Choroid plexus epithelial cell (primary cell): ENCODE measurements at places on chromosomes 12 and 14.

DNA sequence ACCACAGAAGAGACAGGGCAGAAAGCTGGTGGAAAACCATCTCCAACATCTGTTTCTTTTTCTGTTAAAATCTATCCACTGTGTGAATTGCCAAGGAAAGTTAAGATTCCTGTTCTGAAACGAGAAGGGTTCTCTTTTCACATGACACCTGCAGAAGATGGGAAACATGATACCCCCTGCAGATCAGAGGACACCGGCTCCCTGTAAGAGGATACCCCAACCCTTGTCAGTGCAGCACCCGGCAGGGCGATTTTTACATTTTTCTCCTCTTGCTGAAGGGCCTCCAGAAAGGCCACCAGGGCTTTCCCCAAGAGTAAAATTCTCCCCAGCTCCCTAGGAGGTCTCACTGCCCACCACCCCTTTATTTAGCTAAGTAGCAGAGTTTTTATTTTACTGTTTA lies 48.2 kb downstream of the DPF3 start:
- no peak for DNase-seq

DNA sequence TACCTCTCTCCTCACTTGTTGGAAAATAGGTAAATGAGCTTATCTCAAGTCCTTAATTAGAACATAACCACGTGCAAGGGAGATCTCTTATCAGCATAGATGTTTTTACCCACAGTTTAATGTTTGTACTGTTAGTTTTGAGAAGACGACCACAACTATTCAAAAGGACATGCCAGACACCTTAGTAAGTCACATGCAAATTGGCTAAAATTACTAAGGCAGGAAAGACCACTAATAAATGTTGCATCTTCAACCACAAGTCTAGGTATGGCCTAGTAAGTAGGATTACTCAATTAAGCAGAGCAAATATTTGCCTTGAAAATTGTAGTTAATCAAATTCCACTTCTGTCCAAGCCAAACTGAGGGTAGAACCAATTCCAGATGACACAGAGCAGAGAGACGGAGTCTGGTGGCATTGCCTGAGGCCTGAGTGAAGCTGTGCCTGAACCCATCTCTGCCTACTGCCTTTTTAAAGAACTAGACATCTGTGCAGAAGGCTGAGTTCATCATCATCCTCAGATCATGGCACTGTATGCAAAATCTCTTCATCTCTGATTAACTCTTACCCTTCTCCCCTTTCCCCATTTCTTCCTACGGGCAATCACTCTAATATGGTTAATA lies 29.7 kb upstream of the CHST11 start:
- DNase-seq, result peak; percentile 73

DNA sequence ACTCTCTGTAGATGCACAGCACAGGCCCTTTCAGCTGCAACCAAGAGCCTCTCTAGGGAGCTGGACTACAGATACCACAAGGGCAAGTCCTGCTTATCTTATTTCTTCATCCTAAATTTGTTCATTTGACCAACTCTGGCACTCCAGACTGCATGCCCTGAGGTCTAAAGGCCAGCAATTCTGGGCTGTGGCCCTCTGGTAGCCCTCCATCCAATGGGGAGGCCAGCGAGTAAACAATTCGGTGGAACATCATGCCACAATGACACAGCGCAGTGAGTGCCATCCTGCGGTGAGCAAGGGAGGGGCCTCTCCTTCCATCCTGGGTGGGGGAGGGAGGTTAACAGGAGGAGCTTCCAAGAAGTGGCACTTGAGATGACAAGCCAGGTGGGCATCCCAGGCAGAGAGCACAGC lies 652 bp upstream of the SELPLG start:
- no peak for DNase-seq

- DNase-seq, result no peak
These were observed 287.0 kb upstream of the FKBP4 start for GRCh38 chr12:2507814-2508213.

DNA sequence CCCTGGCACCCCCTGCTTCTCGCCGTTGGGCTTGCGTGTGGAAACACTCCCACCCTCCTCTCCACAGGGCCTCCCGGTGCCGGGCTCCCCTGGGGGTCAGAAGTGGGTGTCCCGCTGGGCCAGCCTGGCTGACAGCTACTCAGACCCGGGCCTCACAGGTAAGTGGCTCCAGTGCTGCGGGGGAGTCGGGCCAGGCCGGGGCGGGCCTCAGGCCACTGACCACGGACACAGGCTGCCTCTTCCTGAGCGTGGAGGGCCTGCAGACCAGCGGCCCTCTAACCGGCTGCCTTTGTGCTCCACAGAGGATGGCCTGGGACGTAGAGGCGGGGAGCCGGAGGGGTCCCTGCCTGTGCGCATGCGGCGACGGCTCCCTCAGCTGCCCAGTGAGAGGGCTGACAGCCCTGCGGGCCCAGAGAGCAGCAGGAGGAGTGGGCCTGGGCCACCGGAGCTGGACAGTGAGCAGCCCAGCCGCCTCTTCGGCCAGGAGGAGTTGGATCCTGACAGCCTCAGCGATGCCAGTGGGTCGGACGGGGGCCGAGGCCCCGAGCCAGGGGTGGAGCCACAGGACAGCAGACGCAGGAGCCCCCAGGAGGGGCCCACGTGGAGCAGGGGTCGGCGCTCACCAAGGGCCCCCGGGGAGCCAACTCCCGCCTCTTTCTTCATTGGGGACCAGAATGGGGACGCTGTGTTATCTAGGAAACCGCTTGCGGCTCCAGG lies 21.1 kb downstream of the CEP170B start:
- DNase-seq, result no peak

GRCh38 chr12:27968972-27969623 lies 3.4 kb downstream of the PTHLH start:
- DNase-seq, result peak; percentile 43

DNA sequence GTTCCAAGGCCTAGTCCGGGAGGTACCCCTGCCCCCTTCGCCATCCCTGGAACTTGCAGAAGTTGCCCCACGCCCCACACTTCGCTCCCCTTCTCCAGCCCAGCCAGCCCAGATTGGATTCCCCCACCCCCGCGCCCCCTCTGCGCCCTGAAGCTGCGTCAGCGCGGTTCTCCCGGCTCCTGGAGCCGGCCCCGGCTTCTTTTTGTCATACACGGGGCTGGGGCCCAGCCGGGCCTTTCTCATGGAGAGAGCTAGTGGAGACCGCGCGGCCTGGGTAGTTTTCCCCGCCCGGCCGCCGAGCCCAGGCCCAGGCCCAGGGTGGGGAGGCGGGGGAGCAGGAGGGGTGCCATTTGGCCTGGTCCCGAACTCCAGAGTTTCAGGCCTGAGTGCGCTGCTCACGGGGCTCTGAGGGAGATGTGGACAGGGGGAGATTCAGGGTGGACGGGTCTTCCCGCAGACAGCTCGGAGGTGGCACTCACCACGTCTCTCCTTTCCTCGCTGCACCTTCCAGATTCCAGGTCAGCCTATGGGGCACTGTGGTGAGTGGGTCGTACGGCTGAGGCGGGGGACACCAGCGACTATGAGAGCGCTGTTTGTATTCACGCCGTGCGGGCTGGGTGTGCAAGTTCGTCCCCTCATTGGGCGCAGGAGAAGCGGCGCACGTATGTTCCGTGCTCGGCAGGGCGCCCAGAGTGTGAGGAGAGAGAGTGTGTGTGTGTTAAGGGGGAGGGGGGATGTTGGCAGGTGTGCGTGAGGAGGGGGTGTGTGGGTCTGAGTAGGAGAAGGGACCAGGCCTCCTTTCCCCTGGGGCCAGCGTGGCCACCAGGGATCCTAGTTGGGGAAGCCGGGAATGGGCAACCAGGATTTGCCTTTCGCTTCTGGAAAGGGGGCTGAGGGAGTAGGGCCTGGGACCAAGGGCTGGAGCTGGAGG lies 785 bp upstream of the LHX5 start:
- DNase-seq, result no peak

DNA sequence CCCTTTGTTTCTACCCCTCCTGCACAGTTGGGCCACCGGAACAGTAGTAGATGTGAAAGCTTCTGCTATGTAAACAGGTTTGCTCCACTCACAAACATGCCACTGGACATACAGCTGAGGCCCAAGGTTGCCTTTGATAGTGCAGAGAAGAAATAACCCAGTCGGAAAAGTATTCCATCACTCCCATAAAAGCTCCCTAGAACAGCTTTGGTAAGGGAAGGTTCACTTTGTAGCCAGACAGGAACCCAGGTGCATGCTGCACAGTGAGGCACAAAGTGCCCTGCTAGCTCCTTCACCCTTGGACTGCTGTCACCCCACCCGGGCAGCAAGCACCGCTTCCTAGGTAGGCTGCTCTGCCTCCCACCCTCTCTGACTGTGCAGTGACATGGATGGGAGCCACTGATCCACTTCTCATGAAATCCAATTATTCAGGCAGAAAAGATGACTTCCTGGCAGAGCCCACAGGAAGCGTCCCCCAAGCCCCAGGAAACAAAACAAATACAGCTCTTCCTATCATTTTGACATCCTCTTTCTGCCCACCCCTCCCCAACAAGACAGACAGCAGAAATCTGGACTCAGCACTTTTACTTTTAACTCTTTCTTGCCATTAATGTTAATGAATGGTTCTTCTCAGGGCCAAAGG lies 100.2 kb downstream of the SRGAP1 start:
- DNase-seq, result no peak

DNA sequence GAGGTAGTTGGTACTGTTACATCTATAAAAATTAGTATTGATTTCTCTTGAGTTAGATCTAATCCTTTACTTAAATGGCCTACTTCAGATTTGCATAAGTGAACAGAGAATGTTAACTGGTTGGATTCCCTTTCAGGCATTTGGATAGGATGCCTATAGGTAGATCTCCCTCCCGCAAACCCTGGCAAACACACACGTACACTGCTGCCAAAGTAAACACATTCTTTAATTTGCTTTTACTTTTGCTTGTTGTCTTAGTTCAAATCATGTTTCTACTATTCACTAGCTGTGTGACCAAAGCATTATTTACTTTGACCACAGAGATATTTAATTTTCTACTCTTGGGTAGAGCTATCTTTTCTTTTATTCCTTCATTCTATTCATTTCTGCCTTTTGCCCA lies 936.1 kb upstream of the FBXO33 start:
- DNase-seq, result no peak

GRCh38 chr12:25529738-25530137 lies 23.3 kb downstream of the LMNTD1 start:
- DNase-seq, result peak; percentile 57

DNA sequence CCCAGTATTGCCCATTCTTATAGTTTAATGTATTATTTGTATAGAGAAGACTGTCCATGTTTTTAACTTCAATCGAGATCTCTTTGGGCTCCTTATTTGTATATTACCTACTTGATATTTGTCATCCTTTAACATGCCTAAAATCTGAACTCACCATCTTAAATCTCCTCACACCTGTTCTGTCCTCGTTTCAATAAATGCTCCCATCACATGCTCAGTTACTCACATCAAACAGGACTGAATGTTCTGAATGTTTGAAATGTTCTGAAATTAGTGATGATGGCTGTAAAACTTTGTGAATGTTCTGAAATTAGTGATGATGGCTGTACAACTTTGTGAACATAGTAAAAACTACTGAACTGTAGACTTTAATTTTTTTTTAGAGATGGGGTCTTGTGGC lies 34.5 kb downstream of the COCH start:
- no peak for DNase-seq

GRCh38 chr14:94079891-94080620 lies 946 bp downstream of the DDX24 start:
- peak; percentile 31 for DNase-seq

GRCh38 chr12:26088998-26089397 lies 35.8 kb downstream of the BHLHE41 start:
- peak; percentile 35 for DNase-seq

DNA sequence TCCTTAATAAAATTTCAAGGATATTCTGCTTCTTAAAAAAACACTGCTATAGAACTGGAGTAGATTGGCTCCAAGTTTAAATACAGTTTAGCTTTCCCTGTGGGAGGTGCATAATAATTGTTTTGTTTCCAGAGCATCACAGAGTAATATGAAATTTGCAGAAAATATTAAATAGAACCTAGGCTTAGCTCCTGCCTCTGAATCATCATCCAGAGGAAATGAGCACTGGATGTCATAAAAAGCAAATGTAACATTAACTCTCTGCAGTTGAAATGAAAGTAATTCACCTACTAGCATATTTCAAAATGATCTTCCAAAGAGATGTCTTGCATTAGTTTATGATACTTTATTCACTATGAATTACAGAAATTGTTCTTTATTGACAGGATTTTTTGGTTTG lies 769.8 kb downstream of the C12orf50 start:
- DNase-seq, result peak; percentile 57

DNA sequence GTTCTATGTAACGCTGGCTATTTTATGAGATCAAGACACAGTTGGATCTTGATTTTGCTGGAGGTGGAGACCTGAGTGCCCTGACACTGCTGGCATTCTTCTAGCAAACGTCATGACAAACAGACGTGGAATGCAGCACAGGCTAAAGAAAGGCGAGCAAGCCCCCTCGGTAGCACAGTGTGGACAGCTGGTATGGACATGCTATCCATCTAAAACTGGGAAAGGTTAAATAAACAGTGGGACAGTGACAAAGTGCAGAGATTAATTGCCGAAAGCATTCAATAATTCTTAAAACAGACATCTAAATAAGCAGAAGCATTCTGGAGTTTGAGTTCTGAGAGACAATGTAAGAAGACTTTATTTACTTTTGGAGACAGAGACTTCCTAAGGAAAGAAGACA lies 237.2 kb downstream of the FBXL14 start:
- DNase-seq, result peak; percentile 66

GRCh38 chr12:7935590-7936581 lies at the start of gene SLC2A3:
SLC2A3 (minus strand) TSS chr12:7936187; CDS start chr12:7936034, 153 bp downstream.
- peak; percentile 99 for DNase-seq

GRCh38 chr12:28278499-28278898 lies 88.2 kb downstream of the CCDC91 start:
- DNase-seq, result peak; percentile 8

DNA sequence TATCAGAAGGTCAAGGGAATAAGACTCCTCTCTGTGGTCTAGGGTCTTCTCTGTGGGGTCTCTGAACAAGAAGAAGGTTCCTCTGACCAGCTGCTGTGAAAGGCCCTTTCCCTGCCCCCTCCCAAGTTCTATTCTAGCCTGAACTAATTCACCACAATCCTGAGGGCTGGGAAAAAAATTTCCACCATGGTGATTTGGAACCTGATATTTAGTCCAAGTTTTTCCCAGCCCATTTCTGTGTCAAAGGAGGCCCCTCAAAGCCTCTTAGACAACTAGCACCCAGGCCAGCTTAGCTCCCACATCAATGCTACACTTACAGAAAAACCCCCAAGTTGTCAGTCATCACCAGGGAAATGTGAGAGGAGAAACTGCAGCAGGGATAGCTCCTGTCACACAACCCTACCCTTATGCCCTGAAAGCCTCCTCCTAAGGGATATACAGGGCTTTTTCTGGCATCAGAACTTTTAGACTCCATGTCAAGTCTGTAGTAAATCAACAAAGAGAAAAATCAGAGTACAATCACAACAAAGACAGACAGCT lies 4.5 kb downstream of the FMNL3 start:
- DNase-seq, result peak; percentile 21

DNA sequence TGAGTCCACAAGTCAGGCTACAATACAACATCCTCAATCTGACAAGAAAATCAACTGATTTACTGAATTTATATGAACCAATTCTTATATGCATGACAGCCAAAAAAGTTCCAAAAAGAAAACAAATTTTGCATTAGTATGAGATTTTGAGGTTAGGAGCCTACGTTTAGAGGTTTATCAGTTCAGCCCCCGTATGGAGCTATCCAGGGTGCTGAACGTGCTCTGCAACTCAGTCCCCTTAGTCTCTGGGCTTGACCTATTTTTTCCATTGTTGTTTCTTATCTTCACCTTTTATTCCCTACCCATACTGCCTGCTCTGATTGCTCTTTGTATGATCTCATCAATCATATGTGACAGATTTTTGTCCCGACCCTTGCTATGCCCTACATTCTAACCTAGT lies 693.0 kb downstream of the NRXN3 start:
- DNase-seq, result peak; percentile 49
